ENCODE measurements at places on chromosomes 2 and 18. TPM values are rescaled to one million over a fixed set of nuclear protein-coding genes. Genes with fewer than 3 reads are reported as not detected.

DNA sequence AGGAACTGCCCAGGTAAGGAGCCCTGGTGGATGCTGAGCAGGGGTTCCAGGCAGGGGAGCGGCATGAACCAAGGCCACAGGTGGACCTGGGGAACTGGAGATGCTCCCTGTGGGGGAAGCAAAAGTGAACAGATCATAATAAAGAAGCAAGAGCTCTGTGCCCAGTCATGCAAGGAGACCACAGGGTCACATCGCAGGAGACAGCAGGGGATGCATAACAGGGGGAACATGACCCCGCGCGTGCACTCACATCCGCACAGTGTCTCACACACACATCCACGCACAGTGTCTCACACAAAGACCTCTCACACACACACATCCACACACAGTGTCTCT lies 473.3 kb upstream of the HS6ST1 start:
- no peak for DNase-seq

DNA sequence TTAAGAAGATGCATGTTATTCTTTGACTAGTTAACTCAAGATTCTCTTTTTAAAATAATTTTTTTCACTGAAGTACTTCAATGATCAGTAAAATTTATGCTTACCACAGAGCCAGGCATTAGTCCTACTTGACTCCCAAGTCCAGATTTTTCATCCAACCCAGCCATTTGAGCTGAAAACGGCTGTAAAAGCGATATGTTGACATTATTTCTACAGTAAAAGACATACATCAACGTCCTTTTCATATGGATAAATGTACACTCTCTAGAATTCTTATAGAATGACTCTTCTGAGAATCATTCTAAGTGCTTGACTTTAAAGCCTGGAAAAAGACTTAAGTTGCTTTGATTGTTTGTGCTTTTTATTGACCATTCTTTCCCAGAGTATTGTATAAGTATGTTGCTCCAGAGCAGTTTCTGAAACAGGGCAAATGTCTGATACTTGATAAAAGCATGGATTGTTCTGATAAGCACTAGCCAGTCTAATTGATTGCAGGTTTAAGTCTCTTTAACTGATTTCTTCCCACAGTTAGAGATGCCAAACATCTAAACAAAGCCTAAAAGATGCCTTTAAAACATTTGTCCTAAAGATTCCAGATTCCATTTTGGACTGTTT lies 90.9 kb downstream of the COL5A2 start:
- DNase-seq: no peak

- DNase-seq: peak; percentile 88
These were observed 14.3 kb upstream of the TANC1 start for GRCh38 chr2:158953926-158954763.

DNA sequence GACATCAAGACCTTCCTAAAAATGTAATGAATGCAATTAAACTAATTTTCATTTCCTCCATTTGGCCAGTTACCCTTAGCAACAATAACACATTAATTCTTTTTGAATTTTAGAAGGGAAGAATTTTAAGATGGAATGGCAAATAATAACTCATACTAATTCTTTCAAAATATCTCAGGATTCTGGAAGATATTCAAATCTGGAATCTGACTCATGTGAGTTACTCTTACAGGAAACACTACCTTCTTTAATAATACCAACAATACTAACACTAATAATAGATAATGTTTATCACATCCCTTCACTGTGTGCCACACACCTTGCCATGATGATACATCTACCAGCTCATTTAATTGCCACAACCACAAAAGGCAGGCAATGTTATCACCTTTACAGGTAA lies 46.4 kb downstream of the ZNF521 start:
- DNase-seq: no peak

- no peak for DNase-seq
These were observed 7.7 kb downstream of the IGFBP5 start for GRCh38 chr2:216687646-216688045.

- no peak for DNase-seq
These were observed 24.3 kb downstream of the GALNT1 start for GRCh38 chr18:35605686-35606417.

DNA sequence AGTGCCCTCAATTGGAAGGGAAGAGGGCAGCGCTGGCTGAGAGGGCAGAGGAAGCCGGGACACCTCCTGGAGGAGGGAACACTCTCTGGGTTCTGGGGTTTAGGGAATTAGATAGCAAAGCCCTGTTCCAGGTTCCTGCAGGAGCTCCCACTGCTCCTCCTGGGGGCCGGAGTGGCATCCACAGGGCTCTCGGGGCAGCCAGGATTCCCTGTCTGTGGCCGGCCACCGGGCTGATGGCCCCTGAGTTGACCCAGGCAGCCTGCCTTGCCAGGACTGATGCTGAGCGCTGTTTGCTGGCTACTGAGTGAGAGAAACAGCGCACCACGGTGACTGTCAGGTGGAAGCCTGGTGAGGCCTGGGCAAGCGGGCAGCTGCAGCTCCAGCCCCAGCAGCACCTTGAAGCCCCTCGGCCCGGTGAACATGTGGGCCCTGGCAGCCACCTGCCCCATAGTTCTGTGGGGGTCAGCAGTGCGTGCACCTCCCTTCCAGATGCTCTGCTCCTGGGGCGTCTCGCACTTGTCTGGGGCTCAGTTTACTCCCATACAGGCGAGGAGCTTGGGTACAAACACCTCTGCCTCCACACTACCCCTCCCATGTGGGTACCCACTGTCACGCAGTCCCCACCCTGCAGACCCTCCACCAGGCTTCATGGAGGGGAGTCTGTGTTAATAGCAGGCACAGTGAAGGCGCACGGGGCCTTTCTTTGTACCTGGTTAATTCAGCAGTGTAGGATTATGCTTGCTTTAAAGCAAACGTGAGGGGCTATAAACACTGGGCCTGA lies 7.7 kb upstream of the ALLC start:
- no peak for DNase-seq

GRCh38 chr2:11669454-11670291 lies at the start of gene NTSR2:
TSS of gene NTSR2 (minus strand) at chr2:11670195. CDS start at chr2:11670129, 66 bp downstream.
- peak; percentile 21 for DNase-seq

DNA sequence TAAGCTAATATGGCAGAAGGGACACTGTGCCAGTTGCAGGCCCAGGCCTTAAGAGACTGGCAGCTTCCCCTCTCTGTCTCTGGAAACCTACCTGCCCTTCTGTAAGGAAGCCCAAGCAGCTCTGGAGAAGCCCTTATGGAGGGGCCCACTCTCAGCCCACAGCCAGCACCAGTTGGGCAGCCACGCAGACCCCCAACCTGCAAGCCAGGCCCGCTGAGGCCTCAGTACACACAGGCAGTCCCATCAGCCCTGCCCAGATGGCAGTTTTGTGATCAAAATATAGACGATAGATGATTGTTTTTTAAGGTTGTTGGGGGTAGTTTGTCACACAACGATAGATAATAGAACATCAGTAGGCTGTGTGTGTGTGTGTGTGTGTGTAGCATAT lies 36.8 kb upstream of the ALPP start:
- DNase-seq: no peak

- no peak for DNase-seq
These were observed 102.6 kb upstream of the LPIN2 start for GRCh38 chr18:3115447-3116030.

GRCh38 chr2:39491653-39492052 lies 54.6 kb upstream of the MAP4K3 start:
- no peak for DNase-seq

- DNase-seq: no peak
These were observed 808.9 kb upstream of the RAB6C start for GRCh38 chr2:129170570-129170969.

Gene CTNNA2
- 1.5 TPM for total RNA-seq

Gene PLEKHM3
- total RNA-seq: 19.1 TPM

Gene ABCG5
- not detected for total RNA-seq

Gene FAM228A
- not detected for total RNA-seq

Gene LDLRAD4
- total RNA-seq: 34.8 TPM

All from transverse colon (tissue), 4 donors.